Myocyte (in vitro differentiated cells): ENCODE measurements at places on chromosomes 7 and 10. TPM values are rescaled to one million over a fixed set of nuclear protein-coding genes. Genes with fewer than 3 reads are reported as not detected.

The ELMO1 gene
- total RNA-seq = 0.13 and 0.16 TPM in 2 replicates

The PTPN20 gene
- total RNA-seq = 0.64 TPM in 1 of 2 replicates, not detected in the other

The NEUROD6 gene
- total RNA-seq = not detected in 2 replicates

The SMARCD3 gene
- total RNA-seq = 251 and 274 TPM in 2 replicates

The ADCYAP1R1 gene
- not detected in 2 replicates for total RNA-seq

The ELN gene
- total RNA-seq = 12.1 and 16.6 TPM in 2 replicates

The RARRES2 gene
- total RNA-seq = 202 and 252 TPM in 2 replicates

The CYP3A4 gene
- 0.11 TPM in 1 of 2 replicates, not detected in the other for total RNA-seq

The FAM13C gene
- 58.0 and 59.0 TPM in 2 replicates for total RNA-seq

The CFTR gene
- total RNA-seq = not detected in 2 replicates

The NUTM2E gene
- 0.21 TPM in 1 of 2 replicates, not detected in the other for total RNA-seq

The CCL24 gene
- 0.72 TPM in 1 of 2 replicates, not detected in the other for total RNA-seq

The SEMA3E gene
- total RNA-seq = 2.4 and 3.2 TPM in 2 replicates

The AGBL3 gene
- total RNA-seq = 2.9 and 6.5 TPM in 2 replicates

The TRIM74 gene
- not detected in 2 replicates for total RNA-seq

The EPO gene
- 0.16 and 0.88 TPM in 2 replicates for total RNA-seq

The PLAU gene
- 154 and 166 TPM in 2 replicates for total RNA-seq

The MMS19 gene
- 149 and 168 TPM in 2 replicates for total RNA-seq

The SPDYE11 gene
- 0.08 and 0.26 TPM in 2 replicates for total RNA-seq

The JCAD gene
- total RNA-seq = 13.2 and 16.4 TPM in 2 replicates

The EBLN1 gene
- not detected in 2 replicates for total RNA-seq

The A1CF gene
- not detected in 2 replicates for total RNA-seq

The TMEM273 gene
- 0.32 TPM in 1 of 2 replicates, not detected in the other for total RNA-seq

The CXCL12 gene
- total RNA-seq = 8.1 and 9.1 TPM in 2 replicates
